ENCODE measurements at places on chromosomes 11 and 22.

- no peak for DNase-seq
Observed at GRCh38 chr11:126431401-126432064, 76.0 kb downstream of the ST3GAL4 start.

GRCh38 chr11:84923489-84923888 is 703.7 kb downstream of the DLG2 start:
- no peak for DNase-seq

DNA sequence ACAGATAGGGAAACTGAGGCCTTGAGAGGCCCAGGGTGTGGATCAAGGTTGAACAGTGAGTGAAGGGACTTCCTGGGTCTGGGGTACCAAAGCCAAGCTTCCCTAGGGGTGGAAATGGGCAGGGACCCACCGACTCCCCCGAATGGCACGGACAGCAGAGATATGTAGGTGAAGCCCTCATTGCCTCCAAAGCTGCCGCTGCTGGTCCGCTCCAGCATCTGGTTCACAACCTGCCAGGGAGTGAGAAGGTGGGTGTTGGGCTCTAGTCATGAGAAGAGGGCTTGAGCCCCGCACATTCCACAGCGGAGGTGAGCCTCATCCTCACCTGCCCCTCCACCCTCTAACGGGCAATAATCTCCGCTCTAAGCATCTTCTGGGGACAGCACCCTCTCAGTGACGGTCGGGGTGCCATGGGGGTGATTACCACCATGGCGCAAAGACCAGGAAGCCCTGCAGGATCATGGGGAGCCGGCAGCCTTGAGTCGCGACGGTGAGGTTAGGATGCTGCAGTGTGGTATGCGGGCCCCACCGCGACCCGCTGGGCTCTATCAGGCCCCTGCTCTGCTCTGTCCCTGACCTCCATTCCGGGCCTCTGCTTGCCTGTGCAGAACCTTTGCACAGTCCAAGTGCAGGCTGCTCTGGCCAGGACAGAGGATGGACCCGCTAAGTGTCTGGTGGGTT is 10.8 kb downstream of the ALDH3B2 start:
- DNase-seq: no peak

DNA sequence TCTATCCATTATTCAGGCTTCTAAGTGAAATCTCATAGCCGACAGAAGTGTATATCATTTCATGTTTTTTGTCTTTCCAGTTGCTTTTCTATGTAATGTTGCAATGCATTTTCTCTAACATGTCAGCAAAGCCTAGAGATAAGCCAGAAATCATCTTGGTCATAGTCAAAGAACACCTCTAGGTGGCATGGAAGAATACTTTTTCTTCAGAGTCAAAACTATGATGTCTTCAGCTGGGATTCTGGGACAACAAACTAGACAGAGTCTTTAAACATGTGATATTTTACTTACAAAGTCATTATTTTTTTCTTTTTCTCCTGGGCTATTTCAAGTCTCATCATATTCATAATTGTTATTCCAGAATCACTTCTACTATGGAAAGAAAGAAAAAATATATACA is 4.4 kb downstream of the GAS2 start:
- no peak for DNase-seq

DNA sequence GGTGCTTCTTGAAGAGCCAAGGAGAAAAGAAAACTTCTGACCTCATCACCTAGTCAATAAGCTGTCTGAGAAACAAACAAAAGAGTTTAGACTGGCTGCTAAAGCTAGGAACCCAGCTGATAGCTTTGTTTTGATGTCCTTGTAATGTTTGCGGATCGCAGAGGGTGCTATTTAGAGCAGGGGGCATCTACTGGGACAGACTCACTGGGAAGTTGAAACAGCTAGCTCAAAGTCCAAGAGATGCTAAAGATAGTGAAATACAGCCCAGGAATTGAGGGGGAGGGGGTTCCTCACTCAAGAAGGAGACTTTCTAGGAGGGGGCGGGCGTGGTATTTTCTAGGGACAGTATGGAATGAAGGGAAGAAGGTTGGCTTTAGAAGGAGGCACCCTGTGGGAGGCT is 18.9 kb downstream of the ZBTB16 start:
- no peak for DNase-seq

DNA sequence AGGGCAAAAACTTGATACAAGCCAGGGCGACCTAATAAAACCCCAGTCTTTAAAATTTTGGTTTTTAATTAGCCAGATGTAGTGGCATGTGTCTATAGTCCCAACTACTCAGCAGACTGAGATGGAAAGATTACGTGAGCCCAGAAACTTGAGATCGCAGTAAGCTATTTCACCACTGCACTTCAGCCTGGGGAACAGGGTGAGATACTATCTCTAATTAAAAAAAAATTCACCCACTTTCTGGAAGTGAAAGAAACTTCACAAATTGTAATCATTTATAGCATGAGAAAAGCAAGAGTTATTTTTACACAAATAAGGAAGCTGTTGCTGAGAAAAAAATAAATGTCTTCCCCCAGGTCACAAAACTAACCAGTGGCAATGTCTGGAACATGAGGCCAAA is 882 bp upstream of the GLYATL2 start:
- DNase-seq: no peak

GRCh38 chr11:86810288-86810687 is 9.9 kb downstream of the PRSS23 start:
- no peak for DNase-seq
